ENCODE measurements at places on chromosomes 3 and 15.

DNA sequence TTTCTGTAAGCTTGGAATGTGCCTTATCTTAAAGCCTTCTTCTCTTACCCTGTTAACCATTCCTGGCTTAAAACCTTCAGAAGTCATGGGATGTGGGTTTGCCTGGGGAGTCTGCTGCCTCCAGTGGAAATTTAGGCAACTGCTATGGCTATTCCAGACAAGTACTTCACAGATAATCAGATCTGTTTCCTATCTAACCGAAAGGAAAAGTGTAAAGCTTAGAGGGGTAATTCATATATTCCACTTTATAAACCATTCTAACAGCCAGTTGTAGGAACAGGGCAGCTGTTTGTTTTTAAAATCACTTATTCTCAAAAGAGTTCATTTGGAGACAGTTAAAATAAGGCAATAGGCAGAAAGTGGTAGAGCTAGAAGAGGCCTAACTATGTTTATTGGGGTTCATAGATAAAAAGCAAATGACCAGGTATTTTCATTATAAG lies 219.9 kb downstream of the TCF12 start:
- DNase-seq = no peak

DNA sequence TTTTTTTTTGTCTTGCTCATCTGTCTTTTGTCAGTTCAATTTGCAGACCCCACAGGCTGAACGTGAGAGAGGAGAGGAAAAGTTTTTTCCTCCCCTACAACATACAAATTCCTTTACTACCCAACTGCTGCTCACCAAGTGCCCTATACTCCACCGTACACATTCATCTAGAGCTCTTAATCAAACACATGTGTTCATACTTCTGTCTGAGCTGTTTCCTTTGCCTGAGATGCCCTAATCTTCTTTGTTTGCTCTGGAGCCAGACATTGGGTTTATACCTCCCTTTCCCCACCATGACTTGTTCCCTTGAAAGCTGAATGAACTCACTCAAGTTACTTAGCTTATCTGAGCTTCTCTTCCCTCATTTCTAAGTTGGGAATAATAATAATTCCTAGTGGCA lies 122.7 kb upstream of the RASGRP1 start:
- DNase-seq = no peak

- DNase-seq = no peak
Measured at GRCh38 chr3:194109192-194109863, 26.6 kb upstream of the HES1 start.

DNA sequence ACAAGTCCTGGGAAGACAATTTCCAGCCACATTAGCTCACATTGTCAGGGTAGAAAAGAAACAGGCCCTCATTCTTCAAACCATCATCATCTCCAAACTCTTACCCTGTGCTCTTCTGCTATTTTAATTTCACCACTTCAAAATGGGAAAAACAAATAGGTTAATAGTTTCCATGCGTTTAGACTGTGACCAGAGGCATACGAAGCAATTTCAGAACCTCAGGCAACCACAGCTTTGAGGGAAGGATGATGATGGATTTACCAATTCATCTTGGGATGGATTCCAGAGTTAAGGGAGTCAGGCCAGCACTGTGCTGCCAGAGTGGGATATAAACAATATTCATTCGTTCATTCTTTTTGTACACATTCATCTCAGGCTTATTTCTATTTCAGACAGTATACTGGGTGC lies 307.8 kb upstream of the TPRG1 start:
- no peak for DNase-seq

DNA sequence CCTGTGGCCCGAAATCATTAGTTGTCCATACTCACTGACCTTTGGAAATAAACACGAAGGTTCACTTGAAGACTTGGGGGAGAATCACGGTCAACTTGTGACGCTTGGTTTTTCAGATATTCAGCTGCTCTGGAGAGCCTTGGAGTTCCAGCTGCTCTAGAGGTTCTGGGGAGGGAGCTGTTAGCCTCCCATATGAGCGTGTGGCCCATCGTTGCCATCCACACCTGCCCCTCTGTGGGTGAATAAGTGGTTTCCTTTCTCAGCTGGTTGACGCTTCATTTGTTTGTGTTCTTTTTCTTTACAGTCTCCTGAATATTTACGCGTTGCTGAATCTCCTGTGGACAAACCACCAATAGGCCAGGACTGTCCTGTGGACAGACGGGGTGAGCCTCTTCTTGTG lies 35.6 kb downstream of the APBA2 start:
- no peak for DNase-seq

DNA sequence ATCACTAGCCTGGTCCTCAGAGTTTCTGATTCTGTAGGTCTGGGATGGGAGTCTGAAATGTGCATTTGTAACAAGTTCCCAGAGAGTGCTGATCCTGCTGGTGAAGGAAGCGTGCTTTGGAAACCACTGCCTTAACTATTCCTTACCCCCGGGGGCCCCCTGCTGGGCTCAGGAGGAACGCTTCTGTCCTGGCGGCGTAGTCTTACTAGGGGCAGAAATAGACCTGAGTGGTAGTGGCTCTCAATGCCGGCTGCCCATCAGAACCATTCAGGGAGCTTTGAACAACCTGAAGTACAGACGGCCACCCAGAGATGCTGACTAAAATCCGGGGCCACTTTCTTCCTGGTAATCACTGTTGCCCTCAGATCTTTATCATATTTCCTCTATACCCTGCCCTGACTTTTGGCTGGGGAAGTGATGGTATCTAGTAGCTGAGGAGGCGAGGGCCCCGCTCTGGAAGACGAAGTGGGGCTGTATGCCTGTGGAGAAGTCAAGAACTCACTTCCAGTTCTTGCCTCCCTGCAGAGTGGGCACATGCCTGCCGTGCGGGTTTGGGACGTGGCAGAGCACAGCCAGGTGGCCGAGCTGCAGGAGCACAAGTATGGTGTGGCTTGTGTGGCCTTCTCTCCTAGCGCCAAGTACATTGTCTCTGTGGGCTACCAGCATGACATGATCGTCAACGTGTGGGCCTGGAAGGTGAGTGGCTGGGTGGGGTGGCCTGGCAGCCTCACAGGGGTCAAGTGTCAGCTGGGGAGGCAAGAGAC lies 16.3 kb upstream of the JMJD7 start:
- peak; percentile 58 for DNase-seq

DNA sequence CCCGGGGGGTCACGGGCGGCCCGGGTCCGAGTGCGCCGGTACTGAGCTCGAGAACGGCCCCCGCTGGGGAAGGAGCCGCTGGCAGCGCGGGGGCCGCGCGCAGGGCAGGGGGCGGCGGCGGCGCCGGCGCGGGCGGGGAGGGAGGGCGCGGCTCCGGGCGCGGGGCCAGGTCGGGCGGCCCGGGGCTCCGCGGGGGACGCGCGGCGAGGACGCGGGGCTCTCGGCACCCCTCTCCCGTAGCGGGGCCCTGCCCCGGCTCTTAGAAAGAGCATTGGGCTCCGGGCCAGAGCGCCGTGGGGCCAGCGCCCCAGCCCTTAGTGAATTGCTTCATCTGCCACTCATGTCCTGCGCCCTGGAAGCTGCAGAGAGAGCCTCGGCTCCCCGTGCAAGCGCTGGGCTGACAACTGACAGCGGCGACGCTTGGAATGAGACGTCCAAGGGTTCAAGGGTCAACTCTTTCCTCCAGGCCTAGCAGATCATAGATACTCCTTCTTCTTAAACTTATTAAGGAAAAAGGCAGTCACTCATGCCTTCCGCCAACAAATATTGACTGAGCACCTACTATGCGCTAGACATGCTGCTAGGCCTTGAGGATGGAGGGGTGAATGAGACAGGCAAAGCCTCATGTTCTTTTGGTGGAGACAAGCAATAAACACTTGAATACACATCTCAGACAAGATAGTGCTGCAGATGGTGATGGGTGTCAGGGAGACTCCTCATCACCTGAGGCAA lies 140.8 kb downstream of the SMAD6 start:
- no peak for DNase-seq

DNA sequence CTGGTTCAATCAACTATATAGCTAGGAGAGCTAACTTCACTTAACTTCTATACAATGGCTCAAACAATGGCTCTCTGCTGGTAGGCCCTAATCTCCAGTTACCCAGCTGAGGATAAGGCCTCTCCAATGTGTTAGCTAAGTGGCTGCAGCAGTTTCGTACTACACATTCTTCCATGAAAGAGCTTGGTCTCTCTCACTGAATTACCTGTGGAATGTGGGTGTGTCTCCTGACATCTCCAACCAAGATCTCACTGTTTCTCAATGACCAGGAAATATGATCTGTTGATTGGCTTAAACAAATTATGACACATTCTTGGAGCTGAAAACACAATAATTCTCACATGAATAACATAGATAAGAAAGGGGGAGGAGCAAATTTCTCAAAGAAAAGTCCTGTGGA lies 169.8 kb upstream of the ROBO1 start:
- DNase-seq = no peak

GRCh38 chr3:23314981-23315762 lies 112.0 kb downstream of the UBE2E2 start:
- no peak for DNase-seq

GRCh38 chr3:17590465-17590864 lies 152.0 kb downstream of the TBC1D5 start:
- DNase-seq = no peak

DNA sequence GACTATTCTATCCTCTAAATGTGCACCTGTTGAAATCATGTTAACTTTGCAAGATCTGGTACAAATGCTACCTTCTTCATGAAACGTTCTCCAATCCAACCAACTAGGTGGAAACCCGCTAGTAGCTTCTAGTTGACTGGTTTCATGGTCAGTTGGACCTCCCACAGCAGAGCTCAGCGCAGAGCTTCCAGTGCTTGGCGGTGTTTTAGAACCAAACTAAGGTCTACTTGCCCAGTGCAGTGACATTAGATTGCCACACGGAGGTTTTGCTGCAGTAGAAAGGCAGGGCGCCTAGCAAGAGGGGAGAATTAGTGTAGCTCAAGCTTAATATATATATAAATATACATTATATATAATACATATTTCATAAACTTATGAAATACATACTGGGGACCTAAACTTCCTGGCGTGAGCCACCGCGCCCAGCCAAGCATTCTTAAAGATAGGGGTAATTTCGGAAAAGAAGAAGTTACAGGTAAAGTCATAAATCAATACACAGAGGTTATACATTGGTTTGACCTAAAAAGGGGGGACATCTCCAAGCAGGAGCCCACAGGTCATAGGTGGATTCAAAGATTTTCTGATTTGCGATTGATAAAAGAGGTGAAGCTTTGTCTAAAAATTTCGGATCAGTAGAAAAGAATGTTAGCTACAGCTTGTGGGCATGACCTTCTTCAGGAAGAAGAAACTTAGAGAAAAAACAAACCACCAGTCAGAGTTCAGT lies 2.1 kb upstream of the OXSR1 start:
- no peak for DNase-seq

GRCh38 chr15:96130734-96131133 lies 199.8 kb upstream of the NR2F2 start:
- no peak for DNase-seq

- no peak for DNase-seq
Measured at GRCh38 chr15:34620142-34620541, 36.7 kb upstream of the GOLGA8B start.

DNA sequence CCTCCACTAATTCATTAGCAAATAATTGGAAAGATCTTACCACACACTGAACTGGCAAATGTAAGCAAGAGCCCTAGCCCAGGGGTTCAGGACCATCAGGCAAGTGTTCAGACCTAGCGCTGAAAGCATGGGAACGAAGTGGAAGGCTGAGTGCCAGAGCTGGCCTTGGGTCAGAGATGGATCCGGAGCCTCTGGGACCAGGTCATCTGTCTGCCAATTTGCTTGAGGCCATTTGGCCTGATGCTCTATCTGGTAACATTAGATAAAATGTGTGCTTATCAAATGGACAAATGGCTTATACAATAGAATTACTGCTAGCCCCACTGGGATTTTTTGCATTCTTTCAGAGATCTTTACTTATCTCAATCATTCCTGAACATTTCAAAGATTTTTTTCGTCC lies 1.4 kb upstream of the TMC3 start:
- DNase-seq = no peak

- DNase-seq = no peak
Measured at GRCh38 chr3:177551431-177551836, 354.2 kb upstream of the TBL1XR1 start.

- no peak for DNase-seq
Measured at GRCh38 chr3:185280572-185281365, 26.9 kb upstream of the EHHADH start.

DNA sequence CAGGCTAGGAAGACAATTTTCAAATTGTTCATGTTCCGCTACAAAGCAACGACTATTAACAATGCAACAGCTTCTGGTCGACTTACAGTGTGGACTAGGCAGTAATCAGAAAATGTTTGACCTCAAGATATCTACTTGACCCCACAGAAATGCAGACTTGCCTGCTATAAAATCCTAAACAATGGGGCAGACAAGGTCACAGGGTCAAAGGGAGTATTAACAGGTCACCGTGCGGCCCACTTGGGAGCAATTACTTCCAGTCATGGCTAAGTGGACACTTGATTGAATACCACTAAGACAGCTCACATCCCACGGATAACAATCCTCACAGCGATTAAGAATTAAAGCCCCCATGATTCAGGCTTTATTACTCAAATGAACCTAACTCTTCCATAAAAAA lies 58.9 kb downstream of the FOXP1 start:
- no peak for DNase-seq

DNA sequence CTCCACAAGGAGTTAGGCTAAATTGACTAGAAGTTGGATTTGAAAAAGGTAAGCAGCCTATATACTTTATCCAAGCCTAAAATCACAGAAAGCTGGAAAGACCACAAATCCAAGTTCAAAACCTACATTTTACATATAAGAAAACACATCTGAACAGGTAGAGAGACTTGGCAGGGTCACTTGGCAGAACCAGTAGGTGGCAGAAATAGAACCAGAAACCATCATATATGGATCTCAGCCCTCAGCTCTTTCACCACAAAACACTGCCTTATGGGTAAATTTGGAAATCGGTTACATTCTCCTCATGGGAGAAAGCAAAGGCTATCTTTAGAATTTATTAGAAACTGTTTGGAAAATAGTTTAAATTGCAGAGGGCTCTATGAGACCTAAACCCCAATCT lies 44.2 kb downstream of the MKRN2 start:
- no peak for DNase-seq

- peak; percentile 18 for DNase-seq
Measured at GRCh38 chr15:52677593-52678467, 1.4 kb downstream of the ATOSA start.

- DNase-seq = no peak
Measured at GRCh38 chr3:109825971-109826810, 488.8 kb upstream of the DPPA4 start.

DNA sequence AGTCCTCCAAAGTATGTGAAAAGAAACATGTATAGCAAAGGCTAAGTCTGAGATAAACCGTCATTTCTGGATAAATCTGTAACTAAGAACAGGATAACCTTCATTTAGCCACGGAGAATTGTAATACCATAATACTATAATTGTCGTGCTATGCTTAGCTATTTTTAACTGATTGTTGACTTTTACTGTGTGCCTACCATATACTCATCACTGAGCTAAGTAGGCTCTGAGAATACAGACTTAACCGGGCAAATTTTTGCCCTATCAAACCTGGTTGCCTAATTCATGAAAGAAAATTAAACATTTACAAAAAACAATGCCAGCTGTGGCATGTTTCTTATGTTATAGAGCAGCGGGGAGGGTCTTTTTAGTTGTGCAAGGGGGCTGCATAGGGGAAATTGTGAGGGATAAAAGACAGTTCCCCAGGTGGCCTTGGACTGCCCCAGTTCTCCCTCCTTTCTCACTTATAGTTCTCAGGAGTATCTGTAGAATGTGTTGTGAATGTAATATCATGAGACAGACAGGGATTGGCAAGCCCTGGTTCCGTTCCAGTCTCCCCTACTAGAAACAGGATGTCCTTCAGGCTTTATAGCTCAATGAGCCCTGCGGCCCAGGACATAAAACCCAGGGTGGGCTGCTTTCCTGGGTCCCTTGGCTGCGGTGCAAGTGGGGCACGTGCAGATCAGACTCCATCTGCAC lies 318.5 kb downstream of the GBE1 start:
- DNase-seq = no peak

All from stimulated activated CD4-positive, alpha-beta T cell treated with anti-CD3 and anti-CD28 coated beads, TNF-alpha, amount 100 ng/mL, for 4 hours (primary cell).